GM19239 (cell line): ENCODE measurements at places on chromosomes 5 and 9.

GRCh38 chr5:178207183-178207916, 3.0 kb downstream of the HNRNPAB start:
- no peak for DNase-seq

DNA sequence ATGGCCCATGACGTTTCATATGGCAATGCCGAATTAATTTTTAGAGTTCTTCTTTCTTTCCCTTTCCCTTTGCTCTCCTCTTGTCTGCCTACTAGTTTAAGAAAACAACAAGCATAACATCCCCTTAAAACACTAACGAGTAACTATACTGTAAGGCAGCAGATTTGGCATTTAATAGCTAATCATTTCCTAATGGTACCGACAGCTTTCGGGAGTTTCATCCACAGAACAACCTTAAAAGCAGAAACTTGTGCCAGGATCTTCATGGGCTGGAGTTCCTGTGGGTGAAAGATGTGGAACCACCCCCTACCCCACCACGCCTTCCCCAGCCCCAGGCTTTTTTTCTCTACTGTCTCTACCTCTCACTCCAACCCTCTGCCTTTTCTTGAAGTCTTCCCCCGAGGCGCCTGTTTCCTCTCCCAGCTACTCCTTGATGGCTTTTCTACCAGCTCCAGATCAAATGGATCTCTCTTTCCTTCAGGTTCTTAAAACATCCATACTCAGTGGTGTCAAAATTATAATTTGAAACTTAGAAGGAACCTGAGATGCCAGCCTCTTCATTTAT, 319.5 kb downstream of the PIK3R1 start:
- no peak for DNase-seq

GRCh38 chr5:155529362-155529761, 515.8 kb downstream of the KIF4B start:
- no peak for DNase-seq

DNA sequence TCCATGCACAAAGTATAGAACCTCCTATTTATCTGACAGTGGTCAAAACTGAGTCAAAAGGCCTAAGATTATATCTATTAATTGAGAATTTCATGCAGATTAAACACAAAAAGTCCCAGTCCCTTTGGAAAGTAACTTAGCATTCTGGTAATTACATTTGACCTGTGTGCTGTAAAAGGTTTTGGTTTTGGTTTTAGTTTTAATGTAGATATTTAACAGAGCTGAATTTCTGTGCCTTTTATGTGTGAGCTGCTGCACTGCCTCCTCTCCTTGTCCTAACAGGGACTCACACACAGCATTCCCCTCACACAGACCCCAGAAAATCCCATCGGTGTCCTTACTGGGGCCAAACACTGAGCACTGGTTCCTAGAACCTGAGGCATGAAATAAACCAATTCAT, 31.0 kb upstream of the FSD1L start:
- DNase-seq, result no peak

DNA sequence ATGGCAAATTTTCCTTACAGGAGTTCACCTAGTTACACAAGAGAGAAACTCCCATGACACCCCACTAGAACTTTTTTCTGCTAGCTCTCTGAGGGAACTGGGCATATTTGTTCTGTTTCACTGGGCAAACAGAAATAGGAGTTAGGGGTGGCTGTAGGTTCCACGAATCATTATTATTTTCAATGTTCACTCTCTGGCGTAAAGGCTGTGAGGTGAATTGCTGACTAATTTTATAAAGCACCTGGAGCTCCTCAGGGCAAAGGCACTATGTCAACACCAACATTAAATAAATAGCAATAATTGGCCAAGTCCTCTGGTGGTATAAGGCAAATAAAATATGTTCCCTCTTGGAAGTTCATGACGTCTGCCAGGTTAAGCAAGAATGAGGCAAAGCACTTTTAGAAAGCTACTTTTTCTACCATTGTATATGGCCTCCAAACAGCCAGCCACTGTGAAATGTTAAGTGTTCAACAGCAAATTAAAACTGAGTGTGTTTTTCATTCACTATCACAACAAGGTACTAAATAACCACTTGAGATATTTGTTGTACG, 344.6 kb downstream of the PDE4D start:
- no peak for DNase-seq

DNA sequence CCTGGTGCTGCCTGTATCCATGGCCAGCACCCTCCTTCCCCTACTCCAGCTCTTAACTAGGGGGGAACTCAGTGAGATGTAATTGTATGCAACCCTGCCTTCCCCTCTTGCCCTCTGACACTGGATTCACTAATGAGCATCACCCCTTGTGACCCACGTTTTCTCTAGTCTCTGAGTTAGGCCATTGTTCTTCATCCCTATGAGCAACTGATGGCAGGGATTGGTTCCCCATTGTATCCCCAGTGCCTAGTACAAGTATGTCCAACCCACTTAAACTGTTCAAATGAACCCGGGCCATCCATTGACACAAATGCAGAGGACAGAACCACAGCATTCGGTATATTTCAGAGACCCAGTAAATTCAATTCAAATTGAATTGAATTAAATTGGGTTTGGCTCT, 77.6 kb upstream of the ASTN2 start:
- no peak for DNase-seq

GRCh38 chr5:135833961-135834638, 363 bp upstream of the SLC25A48 start:
- DNase-seq, result no peak

DNA sequence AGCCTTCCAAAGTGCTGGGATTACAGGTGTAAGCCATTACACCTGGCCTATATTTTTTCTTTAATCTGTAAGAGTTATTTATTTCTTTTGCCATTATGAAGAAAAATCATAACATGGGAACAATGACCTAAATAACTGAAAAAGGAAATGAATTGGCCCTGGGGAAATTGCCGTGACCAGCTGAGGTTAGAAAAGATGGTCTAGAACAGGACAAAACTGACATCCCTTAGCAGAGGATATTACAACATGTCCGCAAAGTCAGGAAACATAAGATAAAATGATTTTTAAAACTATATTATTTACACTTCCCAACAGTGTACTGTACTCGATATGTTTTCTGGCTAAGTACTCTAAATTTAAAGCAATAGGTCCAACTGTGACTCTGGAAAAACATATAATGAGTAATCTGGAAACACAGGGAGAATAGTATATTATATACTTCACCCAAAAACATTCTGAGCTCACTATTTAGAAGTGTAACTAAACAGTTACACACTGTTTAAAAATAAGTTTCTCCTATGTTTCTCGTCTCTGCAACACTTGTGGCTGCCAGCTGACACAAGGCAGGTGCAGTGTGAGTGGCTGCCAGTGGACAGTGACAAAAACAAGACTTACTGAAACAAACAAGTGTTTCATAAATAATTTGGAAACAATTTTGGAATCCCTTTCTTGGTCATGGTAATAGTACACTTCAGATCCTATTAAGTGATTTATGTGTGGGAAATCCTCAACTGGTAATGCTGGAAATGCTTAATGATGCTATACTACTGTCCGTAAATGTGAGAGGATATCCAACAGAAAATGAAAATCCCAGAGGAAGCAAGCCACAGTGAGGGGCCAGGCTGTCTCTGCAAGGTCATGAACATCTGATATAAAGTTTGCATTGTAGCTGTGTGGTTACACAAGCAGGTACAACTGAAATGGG, 69.1 kb downstream of the C9orf85 start:
- no peak for DNase-seq

DNA sequence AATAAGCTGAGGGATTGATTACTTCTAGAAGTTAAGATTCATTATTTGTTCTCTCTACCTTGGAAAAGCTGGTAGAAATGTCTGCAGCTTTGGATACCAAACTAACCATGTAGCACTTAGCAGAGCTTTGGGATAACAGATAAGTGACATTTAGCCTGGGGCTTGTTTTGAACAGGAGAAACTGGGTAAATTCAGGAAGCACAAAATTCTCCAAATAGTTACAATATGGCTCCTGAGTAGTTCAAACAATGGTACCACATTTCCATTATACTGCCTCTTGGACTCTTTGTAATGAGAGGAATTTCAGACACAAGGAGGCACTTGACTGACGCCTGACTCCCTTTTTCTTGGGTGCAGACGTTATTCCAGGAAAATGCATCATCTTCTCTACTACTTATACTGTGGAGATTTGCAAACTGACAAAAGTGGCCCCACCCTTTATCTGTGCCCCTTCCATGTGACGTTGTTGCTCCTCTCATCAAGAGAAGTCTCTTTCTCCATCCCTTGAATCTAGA, 22.5 kb downstream of the PRUNE2 start:
- DNase-seq, result no peak
